Gastroesophageal sphincter (tissue), 4 donors: ENCODE measurements at places on chromosomes 11 and 22.
A peak's percentile ranks its signal among the peaks of the same experiment; 100 is the strongest.

DNA sequence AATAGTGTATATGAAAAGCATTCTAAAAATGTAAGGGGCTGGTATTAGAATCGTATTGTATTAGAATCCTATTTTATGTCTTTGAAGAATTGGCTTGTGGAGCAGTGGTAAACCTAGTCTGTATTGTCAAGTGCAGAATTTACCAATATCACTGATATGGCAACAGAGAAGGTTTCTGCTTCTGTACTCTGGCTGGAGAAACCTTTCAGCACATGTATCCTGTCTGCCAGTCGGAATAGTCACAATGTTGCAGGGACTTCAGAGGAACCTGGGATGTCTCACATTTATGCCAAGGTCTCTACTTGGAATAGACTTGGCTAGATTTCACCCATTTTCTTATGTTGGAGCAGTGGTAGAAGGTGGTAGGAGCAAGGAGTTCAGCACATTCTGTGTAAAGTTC is 4.4 kb downstream of the MTMR3 start:
- no peak for ATAC-seq

DNA sequence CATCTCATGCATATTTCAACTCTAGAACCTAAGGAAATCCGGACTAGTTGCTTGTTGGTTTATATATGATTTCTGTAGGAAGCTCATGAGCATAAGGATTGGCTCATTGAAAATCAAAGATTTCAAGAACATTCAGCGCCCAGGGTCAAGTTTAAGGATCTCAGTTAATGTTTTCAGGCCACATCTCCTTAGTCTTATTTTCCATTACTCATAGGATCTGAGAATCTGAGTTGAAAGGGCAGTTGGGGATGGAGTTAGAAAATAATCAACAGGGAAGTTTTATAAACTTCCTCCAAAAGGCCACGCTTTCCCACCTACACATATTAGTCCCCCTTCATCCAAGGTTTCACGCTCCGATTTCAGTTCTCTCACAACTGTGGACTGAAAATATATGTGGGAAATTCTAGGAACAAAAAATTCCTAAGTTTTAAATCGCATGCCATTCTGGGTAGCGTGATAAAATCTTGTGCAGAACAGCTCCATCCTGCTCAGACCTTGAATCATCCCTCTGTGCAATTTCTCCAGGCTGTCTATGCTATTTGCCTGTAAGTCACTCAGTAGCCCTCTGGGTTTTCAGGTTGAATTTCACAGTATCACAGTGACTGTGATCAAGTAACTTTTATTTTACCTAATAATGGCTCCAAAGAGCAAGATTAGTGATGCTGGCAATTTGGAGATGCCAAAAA is 160.2 kb downstream of the KIRREL3 start:
- ATAC-seq: no peak

GRCh38 chr11:27217948-27218420 is 145.0 kb downstream of the CCDC34 start:
- peak; percentile 57 for ATAC-seq

DNA sequence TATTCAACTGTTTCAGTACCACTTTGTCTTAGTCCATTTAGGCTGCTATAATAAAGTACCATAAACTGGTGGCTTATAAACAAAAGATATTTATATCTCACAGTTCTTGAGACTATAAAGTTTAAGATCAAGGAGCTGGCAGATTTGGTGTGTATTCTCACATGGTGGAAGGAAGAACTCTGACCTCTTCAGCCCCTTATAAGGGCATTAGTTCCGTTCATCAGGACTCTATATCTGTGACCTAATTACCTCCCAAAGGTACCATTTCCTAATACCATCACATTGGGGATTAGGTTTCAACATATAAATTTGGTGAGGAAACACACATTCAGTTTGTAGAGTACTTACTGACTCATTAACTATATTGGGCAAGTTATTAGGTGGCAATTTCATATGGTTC is 10.7 kb upstream of the ARL14EP start:
- ATAC-seq: no peak

GRCh38 chr11:65779919-65780769 is 632 bp downstream of the AP5B1 start:
- peak; percentile 78 for ATAC-seq

DNA sequence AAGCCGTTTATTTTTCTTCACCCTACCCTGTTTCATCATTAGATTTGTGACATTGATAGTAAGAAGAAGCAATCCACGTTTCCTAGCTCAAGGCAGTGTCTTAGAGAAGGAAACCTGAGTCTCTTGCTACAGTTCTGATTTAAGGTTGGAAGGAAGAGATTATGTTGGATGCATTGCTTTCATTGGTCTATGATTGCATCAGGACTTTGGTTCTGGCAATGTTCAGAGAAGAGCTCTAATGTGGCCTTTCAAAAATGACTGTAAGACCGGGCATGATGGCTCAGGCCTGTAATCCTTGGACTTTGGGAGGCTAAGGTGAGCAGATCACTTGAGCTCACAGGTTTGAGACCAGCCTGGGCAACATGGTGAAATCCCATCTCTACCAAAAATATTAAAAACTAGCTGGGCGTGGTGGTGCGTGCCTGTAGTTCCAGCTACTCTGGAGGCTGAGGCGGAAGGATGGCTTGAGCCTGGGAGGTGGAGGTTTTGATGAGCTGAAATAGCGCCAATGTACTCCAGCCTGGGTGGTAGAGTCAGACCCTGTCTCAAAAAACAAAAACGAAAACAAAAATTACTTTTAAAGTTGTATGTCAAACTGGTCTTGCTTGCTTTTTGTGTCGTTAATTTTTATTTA is 4.1 kb downstream of the NUCB2 start:
- ATAC-seq: no peak

- no peak for ATAC-seq
Observed at GRCh38 chr22:37193629-37194191, 5.7 kb upstream of the C1QTNF6 start.

- ATAC-seq: no peak
Observed at GRCh38 chr11:22130462-22131053, 62.3 kb upstream of the ANO5 start.

DNA sequence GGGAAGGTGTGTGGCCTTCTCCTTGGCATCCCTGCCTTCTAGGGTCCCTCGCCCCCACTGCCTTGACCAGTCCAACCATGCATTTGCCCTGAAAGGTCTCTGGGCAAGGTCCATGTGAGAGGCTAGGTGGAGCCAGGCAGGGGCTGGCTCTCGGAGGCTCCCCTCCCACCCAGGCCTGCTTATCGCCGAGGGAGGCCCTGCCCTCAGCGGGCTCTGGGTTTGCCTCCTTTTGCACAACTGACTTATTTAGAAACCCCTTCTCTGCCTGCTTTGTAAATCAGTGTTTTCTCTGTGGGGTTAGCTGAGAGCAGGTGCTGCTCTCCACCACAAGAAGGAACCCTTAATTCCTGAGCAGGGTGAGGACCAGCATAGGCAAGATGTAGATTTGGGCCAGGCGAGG is 47.7 kb downstream of the CD82 start:
- ATAC-seq: no peak

GRCh38 chr22:38284042-38284402 is 11.2 kb upstream of the TMEM184B start:
- peak; percentile 93 for ATAC-seq

- ATAC-seq: peak; percentile 80
Observed at GRCh38 chr11:74288161-74288560, 23.3 kb downstream of the P4HA3 start.

DNA sequence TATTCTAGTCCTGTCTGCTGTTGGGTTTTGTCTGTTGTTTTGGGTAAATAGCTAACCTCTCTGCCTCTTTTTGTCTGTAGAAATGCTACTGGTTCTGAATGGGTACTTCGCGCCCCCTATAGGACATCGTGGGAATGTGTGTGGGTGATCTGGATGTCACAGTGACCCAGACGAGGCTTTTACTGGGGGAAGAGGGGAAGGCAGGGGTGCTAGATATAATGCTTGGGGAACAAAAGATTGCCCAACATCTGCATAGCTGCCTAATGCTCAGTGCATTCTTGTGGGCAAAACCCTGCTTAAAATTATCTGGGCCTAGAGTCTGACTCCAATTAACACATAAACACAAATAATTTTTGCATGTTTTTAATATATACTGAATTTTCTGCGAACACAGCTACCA is 57.7 kb downstream of the BMAL1 start:
- no peak for ATAC-seq

DNA sequence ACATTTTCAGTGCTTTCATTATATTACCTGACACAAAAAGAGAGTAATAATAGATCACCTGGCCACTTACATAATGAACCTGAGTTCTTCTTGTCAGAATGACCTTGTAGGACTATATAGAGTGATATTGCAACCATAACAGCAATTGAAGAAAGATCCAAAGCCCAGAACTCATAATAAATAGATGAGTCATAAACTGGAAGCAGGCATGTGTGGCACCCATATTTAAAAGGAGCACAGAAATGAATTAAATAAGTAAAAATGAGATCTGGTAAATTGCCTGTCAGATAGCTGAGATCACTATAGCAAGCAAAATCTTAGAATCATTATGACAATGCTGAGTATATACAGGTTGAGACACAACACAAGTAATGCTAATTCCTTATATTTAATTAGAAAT is 331.8 kb downstream of the AASDHPPT start:
- no peak for ATAC-seq
